ENCODE measurements at places on chromosomes 1 and 21.

GRCh38 chr1:218444588-218444987 lies 99.5 kb downstream of the TGFB2 start:
- DNase-seq, result no peak

DNA sequence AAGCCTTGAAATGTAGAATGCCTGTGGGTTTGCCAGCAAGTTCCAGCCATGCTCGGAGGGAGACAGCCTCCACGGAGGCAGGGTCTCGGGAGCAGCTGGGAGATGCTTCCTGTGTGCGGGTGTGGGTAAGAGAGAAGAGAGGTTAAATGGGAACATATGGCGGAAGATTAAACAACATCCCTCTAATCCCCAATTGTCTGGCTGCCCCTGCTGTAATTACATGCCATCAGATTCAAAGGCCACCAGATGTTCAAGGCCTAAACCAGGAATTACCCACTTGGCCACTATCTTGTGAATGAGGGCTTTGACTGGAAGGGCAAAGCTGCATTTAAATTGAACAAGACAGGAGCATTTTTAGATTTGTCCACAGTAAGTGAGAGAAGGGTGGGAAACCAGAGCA lies 81.4 kb upstream of the BACE2 start:
- DNase-seq, result no peak

- no peak for DNase-seq
Measured at GRCh38 chr1:167543199-167543990, 10.2 kb downstream of the CREG1 start.

- no peak for DNase-seq
Measured at GRCh38 chr1:99176753-99177152, 87.5 kb upstream of the PLPPR4 start.

DNA sequence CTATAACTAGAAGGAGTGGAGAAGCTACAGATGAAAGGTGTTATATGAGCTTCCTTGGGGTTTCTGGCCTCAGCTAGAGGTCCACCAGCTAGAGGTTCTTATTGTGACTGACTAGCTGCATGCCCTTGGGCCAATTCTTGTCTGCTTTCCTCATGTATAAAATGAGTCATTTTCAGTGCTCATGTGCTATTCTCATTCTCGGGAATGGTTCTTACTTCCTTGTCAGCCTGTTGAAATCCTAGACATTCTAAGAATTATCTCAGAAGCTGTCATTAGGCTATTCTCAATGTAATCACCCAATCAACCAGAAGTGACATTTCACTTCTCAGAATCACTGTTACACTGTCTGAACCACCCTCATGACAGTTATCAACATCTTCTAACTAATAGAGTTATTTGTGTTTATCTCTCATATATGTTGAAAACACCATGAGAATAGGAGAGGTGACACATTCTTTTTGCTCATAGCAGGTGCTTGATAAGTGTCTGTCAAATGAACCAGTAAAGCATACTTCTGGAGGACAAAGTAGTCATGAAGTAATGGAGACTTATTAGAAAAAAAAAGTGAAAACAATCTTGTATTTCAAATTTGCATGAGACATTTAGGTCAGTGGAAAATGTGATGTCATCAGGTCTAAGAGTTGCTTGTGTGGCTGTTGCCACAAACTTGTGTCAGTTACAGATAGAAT lies 122.8 kb upstream of the IVNS1ABP start:
- DNase-seq, result no peak

GRCh38 chr1:153626904-153627714 lies at the start of gene S100A13:
TSS of gene S100A13 (minus strand) at chr1:153627505. CDS start at chr1:153626472, 1,033 bp downstream.
- no peak for DNase-seq

GRCh38 chr1:18738617-18739016 lies 108.0 kb downstream of the PAX7 start:
- no peak for DNase-seq

- DNase-seq, result no peak
Measured at GRCh38 chr1:109105881-109106280, 8.0 kb upstream of the ELAPOR1 start.

- DNase-seq, result no peak
Measured at GRCh38 chr1:157279138-157279801, 141.1 kb upstream of the ETV3 start.

DNA sequence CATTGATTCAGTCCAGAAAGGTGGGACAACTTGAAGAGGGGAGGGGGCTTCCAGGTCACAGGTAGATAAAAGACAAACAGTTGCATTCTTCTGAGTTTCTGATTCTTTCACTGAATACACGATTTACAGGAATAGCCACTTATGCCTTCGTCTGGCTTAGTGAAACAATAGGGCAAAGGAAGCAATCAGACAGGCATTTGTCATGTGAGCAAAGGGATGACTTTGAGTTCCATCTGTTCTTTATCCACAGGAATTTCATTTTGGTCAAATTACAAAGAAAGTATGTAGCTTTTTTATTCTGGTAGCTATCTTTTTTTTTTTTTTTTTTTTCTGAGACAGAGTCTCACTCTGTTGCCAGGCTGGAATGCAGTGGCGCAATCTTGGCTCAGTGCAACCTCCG lies 202.5 kb downstream of the TTLL7 start:
- DNase-seq, result no peak

GRCh38 chr1:36771240-36771639 lies 263.1 kb downstream of the GRIK3 start:
- DNase-seq, result no peak

DNA sequence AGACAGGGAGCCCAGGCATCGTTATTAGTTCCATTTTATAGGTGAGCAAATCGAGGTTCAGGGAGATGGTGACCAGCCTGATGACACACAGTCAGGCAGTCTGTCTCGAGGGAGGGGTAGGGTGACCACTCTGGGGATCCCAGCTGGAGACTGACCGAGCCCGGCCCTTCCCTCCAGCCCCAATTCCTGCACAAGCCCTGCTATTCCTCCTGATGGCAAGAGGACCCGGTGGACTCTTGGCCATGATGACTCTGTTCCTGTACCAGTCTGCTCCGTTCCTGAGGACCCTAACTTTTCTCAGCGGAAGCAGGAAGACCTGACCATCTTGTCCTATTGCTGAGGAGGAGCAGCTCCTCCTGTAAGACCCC lies 391 bp downstream of the AGT start:
- no peak for DNase-seq

DNA sequence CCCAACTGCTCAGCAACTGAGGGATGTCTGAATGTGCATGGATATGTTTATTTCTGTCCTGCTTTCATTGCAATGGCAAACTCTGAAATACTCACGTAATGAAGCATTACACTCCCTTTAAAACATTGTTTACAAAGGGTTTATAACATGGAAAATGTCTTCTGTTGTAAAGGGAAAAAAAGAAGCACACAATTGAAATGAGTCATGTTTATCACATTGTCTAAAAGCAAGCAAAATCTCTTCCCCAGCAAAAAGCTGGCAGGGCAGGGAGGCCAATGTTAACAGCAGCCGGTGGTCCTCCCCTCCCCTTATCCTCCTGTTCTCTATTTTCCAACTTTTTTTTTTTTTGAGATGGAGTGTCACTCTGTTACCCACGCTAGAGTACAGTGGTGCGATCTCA lies 3.9 kb upstream of the EFNA1 start:
- no peak for DNase-seq

GRCh38 chr1:33698361-33699035 lies 165.4 kb upstream of the HMGB4 start:
- DNase-seq, result no peak

- no peak for DNase-seq
Measured at GRCh38 chr1:166882893-166883292, 6.8 kb upstream of the TADA1 start.

DNA sequence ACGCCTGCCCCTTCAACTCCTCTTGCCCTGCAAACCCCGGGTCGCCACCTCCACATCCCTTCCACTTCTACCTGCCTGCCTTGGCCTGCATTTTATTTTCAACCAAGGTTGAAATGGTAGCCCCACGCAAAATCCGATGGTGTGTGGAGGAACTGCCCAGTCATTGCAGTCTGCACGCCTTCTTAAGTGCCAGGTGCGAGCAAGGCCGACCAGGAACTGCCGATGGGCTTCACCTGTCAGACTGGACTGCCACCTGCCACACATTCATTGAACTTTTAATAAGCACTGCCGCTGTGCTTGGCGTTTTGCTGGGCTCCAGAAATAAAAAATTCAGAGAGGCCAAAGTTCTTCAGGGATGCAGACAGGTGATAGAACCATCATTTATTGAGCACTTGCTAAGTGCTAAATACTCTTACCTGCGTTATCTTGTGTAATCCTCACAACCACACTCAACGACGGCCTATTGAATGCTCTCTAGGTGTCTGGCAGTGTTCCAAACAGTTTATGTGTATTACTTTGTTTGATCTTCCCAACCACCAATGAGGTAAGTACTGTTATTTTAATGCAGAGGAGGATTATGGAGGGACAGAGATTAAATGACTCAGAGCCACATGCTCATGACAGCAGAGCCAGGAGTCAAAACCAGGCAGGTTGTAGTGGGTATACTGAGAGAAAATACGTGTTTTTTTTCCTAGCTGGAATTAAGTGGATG lies 36.2 kb downstream of the CACHD1 start:
- peak; percentile 18 for DNase-seq

- no peak for DNase-seq
Measured at GRCh38 chr21:42319851-42320572, 4.8 kb upstream of the TFF3 start.
